Foreskin keratinocyte (primary cell): ENCODE measurements at places on chromosomes 3 and 15. TPM values are rescaled to one million over a fixed set of nuclear protein-coding genes. Genes with fewer than 3 reads are reported as not detected.

The NR2E3 gene
- 0.28 and 0.65 TPM in 2 replicates for total RNA-seq

The SERPINI2 gene
- not detected in 2 replicates for total RNA-seq

The PRICKLE2 gene
- total RNA-seq = 6.3 and 8.4 TPM in 2 replicates

The DZIP3 gene
- total RNA-seq = 4.1 and 4.8 TPM in 2 replicates

The GATA2 gene
- not detected in 2 replicates for total RNA-seq

The CNTN6 gene
- not detected in 2 replicates for total RNA-seq

The HTR3E gene
- not detected in 2 replicates for total RNA-seq

The PLCD1 gene
- total RNA-seq = 23.5 and 27.4 TPM in 2 replicates

GRCh38 chr3:7407107-7407506 lies 546.2 kb downstream of the GRM7 start:
- DNase-seq = no peak

- DNase-seq = no peak
Observed at GRCh38 chr15:100314809-100315400, 26.9 kb downstream of the ADAMTS17 start.

- peak; percentile 82 for DNase-seq
Observed at GRCh38 chr15:40379853-40380252, 2.7 kb upstream of the KNSTRN start.

DNA sequence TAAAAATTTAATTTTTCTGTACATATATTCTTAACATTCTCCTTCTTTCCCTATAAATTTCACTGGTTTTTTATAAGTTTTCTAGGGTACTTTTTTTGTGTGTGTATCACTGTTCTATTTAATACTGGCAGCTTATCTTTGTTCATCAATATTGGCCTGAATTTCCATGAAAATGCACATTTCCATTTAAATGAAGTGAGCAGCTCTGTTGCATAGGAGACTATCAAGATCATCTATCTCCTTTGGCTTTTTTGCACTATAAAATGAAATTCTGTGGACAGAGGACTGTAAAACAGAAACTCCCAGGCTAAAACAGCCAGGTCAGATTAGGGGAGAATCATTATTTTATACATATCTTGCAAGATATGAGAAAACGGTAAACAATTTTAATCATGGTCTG lies 277.0 kb upstream of the ARL6 start:
- no peak for DNase-seq

DNA sequence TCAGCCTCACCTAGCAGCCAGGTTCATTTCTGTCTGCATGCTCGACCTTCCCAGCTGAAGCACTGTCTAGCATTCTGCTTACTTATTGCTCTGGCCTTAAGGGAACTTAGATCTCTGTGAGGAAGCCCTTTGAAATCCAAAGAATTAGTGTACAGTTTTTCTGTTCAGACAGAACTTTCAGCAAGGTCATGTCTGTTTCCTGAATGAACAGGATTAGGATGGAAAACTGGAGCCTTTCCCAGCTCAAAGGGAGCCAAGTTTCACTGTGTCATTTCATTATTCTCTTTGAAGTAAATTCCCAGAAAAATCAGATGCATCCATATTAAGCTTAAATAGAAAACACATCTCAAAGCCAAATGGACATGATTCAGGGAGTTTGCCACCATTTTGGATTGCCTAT lies 457.3 kb upstream of the KCNMB2 start:
- peak; percentile 57 for DNase-seq

GRCh38 chr3:78322780-78323179 lies 1282.9 kb downstream of the ROBO2 start:
- no peak for DNase-seq

- DNase-seq = peak; percentile 57
Observed at GRCh38 chr3:194536871-194537637, 50.3 kb upstream of the ATP13A3 start.

DNA sequence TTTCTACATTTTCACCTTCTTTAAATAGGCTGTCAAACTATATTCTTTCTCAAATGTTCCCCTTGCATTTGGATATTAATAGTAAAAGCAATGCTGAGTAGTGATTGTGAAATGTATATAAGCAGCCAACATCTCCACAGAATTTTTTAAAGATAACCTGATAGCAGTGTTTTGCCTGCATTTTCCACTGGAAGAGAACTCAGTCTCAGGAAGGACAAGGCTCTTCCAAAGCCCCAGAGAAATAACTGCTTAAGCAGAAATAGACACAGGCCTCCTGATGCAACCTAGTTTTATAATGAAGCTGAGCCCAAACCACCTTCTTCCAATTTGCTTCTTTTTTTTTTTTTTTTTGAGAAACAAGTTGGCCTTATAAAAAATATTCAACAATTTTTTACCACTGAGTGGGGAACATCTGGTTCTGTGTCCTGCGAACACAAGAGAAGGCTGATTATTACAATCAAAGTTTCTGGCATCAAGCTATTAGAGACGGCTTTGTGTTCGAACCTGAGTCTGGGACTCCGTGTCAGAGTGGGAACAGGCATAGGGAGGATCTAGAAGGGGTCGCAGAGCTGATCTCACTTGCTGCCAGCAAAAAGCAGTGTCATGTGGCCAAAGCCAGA lies 332.5 kb upstream of the TBL1XR1 start:
- no peak for DNase-seq

DNA sequence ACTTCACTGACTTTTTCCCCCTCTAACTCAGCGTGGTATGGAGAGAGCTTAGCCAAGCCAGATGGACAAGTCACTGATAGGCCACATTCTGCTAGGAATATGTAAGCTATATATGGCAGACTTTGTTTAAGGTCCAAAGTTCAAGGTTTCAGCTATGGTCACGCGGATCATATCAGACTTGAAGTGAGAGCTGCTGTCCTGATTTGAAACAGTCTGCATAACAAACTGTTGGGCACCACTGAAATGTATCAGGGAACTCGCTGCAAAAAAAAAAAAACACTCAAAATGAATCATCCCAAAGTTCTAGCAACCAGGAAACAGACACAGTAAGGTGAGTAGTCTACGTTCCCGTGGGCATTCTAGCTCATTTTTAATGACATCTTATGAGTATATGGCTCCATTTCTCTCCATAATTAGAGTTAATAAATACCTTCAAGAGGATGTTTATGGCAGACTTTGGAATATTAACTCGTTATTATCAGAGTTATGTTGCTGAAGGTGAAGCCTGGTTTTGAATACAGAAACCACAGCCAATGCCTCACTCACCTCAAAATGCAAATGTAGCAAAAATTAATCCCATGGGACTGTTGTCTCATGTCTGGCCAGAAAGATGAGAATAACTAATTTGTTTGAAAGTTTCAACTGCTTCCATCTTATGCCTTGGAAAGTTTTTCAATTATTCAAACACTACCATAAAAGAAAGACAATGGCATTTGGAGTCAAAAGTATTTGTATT lies 12.3 kb downstream of the DPH3 start:
- peak; percentile 40 for DNase-seq

DNA sequence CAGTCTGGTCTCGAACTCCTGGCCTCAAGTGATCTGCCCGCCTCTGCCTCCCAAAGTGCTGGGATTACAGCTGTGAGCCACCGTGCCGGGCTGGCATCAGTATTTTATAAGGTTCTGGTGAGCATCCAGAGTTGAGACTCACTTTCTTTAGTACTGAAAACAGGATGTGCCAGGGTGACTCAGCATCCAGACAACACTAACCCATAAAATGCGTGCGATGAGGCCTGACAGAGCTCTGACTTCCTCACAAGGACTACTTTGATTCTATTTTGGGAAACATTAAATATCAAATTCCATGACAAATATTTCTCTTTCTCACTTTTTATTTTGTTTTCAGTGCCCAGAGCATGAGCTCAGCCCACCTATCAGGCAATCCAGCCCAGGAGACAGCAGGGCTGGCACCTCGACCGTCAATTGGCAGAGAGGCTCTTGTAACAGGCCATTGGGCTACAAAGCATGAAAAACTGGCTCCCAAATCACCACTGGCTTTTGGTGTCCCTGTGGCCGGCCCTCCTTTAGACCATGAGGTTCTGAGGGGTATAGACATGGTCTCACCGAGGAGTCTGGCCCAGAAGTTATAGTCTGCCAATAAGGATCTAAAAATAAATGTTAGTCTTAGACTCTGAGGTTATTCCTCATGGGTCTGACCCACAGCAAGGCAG lies 75.0 kb downstream of the FEM1B start:
- peak; percentile 84 for DNase-seq

- no peak for DNase-seq
Observed at GRCh38 chr3:11757929-11758328, 88.8 kb downstream of the TAMM41 start.

- DNase-seq = no peak
Observed at GRCh38 chr3:196163666-196164493, 47.3 kb downstream of the ZDHHC19 start.

GRCh38 chr15:65641768-65642475 lies 20.2 kb downstream of the SLC24A1 start:
- DNase-seq = no peak

- DNase-seq = peak; percentile 59
Observed at GRCh38 chr3:31724651-31725050, 191.9 kb downstream of the STT3B start.

DNA sequence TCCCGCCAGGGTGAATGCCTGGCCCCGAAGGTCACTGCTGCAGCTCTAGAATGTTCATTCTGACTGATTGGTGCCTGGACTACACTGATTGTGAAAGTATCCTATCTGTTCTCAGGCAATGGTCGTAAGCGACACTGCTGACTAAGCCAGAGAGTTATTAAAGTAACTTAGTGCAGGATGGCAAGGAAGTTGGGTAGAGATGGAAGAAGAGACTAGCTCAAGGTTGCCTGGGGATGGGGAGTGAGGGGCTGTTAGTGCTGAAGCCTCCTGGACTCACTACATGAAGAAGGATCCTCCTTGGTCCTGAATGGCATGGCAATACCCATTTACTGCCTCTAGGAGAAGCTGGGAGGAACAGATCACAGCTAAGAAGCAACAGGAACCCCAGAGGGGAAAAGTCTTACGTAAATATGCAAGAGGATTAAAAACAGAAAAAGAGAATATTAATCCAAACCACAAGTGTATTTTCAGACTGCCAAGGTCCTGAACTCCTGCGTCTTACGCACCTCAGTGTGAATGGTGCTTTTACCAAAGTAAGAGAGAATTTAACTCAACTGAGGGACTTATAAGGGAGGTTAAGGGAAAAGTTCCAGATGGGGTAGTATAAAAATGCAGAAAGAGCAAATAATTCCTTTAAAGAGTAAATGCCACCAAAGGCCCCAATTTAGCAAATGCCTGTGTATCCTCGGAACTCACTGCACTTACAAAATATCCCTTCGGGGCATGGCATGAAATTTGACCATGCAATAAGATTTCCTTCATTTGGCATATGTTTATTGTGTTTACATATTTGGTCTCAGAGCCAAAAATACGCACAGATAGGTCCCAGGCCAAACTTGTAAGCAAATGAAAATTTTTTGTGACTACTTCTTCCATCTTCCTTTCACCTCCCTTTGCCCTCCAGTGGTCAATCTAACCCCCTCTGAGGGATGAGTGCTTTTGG lies 64.0 kb upstream of the DGKG start:
- peak; percentile 39 for DNase-seq

DNA sequence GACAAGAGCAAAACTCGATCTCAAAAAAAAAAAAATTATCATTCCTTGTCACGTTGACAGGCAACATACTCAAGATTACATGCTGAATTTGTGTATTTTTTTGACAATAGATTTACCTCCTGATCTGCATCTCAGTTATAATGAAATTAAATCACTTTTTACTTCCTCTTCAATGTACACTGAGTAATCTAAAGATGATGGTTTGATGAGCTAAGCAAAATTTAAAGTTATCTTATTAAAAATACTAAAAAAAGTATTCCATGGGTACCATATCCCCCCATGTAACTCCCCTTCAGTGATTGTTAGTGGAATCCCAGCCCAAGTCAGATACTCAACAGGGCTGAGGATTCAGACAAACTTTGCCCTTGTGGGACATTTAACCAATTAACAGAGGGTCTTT lies 463.2 kb downstream of the OCA2 start:
- no peak for DNase-seq

DNA sequence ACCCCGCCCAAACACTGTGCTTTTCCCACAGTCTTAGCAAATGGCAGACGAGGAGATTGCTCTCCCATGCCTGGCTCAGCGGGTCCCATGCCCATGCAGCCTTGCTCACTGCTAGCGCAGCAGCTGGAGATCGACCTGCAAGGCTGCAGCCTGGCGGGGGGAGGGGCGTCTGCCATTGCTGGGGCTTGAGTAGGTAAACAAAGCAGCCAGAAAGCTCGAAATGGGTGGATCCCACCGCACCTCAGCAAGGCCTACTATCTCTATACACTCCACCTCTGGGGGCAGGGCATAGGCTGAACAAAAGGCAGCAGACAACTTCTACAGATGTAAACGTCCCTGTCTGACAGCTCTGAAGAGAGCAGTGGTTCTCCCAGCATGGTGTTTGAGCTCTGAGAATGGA lies 27.2 kb upstream of the WDR5B start:
- no peak for DNase-seq

DNA sequence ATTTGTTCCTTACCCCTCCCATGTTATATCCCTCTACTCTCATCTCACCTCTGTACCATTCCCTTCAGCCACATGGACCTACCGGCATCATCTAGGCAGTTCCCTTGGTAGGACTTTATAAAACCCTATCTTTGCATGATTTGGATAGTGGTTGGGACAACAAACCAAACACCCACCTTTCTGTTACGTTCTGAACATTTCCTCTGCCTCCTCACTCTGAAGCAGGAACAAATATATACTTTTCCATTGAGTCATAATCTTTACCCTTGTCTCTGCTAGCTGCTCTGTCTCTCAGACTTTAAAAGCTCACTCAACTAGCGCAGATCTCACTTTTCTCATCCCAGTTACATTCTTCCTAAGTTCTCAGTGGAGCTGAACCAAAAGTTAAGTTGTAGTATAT lies 17.8 kb downstream of the UBXN7 start:
- DNase-seq = no peak

DNA sequence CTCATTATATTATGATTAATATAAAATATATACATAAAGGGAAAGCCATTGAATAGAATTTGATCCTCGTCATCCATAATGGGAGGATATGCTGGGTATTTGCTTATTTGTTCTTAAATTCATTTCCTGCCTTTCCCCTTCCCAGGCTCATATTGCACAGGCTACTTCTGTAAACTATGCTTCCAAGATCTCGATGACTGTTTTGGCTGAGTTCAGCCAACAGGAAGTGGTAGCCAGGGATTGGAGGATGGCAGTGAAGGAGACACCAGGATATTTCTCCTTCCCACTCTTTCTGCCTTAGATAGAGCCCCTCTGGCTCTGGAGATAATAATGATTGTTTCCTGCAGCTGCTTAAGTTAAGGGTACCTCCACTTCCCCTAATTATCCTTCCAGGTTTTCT lies 44.3 kb upstream of the DYNC1LI1 start:
- DNase-seq = no peak

- DNase-seq = no peak
Observed at GRCh38 chr3:39541917-39542329, 74.4 kb downstream of the MOBP start.

DNA sequence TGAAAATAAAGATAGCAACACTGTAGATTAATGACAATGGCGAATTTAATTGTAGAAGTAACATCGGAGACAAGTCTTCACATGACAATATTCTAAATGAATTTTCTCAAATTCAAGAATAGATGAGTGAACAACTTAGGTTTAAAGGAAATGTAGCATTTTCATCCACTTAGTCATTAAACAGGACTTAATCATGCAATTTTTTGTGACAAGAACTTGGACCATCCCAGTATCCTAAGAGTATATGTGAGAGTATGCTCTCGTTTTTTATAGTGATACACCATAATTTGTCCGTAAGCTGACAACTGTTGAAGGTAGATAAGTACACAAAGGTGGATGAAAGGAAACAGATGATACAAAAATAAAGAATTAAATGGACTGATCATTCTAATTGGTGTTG lies 81.5 kb downstream of the DLG1 start:
- DNase-seq = peak; percentile 46

GRCh38 chr15:39242345-39242744 lies 338.5 kb upstream of the THBS1 start:
- DNase-seq = peak; percentile 51
